Uterine smooth muscle cell (primary cell): ENCODE measurements at places on chromosomes 1 and 21. TPM values are rescaled to one million over a fixed set of nuclear protein-coding genes. Genes with fewer than 3 reads are reported as not detected.

The SYPL2 gene
- total RNA-seq, result 0.75 and 1.3 TPM in 2 replicates

The ACTL8 gene
- 0.11 and 0.12 TPM in 2 replicates for total RNA-seq

The DNM3 gene
- 1.1 and 2.1 TPM in 2 replicates for total RNA-seq

The NBPF4 gene
- not detected in 2 replicates for total RNA-seq

The ESRRG gene
- total RNA-seq, result 0.12 and 0.22 TPM in 2 replicates

The TTC22 gene
- not detected in 2 replicates for total RNA-seq

The CHIT1 gene
- total RNA-seq, result under 0.01 TPM in 1 of 2 replicates, not detected in the other

The SUCO gene
- 37.1 and 52.1 TPM in 2 replicates for total RNA-seq
